ENCODE measurements at places on chromosomes 1 and 21. TPM values are rescaled to one million over a fixed set of nuclear protein-coding genes. Genes with fewer than 3 reads are reported as not detected.

The KIF17 gene
- total RNA-seq: 5.3 TPM

The RC3H1 gene
- total RNA-seq: 33.1 TPM

The CATSPERE gene
- 1.4 TPM for total RNA-seq

The CD101 gene
- total RNA-seq: 0.49 TPM

Data from subcutaneous adipose tissue (tissue), 4 donors.